Muscle of leg (tissue), 16 donors: ENCODE measurements at places on chromosomes 11 and 22. TPM values are rescaled to one million over a fixed set of nuclear protein-coding genes. Genes with fewer than 3 reads are reported as not detected.

DNA sequence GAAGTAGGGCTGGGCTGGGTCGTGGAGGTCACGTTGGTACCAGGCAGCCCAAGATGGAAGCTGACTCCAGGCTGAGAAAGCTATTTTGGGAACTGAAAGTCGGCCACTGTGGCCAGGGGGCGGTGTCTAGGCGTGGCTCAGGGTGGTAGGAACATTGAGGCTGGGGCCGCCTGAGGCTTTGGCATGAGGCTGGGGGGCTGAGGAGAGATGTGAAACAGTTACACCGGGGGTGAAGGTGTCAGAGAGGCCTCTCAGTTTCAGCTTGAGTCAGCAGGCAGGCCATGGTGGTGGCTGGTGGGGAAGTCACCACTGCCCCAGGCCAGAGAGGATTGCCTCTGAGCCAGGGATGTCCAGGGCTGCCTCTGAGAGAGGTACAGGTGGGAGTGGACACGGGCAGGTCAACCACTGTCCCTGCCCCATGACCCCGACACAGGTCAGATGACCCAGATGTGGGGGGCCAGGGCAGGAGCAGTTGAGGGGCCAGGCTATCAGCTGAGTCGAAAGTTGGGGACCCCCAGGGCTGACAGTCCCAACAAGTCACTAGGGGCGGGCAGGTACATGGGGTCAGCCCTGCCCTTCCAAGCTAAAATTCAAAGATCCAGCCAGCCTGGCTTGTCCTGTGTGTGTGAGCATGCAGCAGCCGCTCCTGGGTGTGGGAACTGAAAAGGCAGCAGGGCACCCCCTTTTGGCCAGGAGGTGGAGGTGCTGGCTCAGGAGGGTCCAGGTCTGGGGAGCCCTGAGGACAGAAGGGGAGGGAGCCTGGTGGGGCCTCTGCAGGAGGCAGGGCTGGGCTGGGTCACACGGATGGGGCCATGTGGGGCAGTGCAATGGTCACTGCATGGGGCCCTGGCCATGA lies 7.2 kb downstream of the KCNK7 start:
- peak; percentile 73 for DNase-seq
- H3K4me1 ChIP-seq = peaks cover 93% of the 10 kb centered on the region
- no peak overlapping the region for H3K4me3 ChIP-seq
- peak overlapping the region; percentile 81 for H3K27ac ChIP-seq
- peaks cover 4% of the 10 kb centered on the region for H3K27me3 ChIP-seq

Gene PIM3
- polyA plus RNA-seq = 17.1 TPM

Gene FGF3
- polyA plus RNA-seq = not detected

GRCh38 chr11:12507391-12507790 lies 130.0 kb downstream of the PARVA start:
- DNase-seq = no peak
- H3K4me3 ChIP-seq = no peak overlapping the region
- no peaks in the 10 kb centered on the region for H3K27me3 ChIP-seq
- peaks cover 21% of the 10 kb centered on the region for H3K4me1 ChIP-seq
- H3K27ac ChIP-seq = peak overlapping the region; percentile 95

Gene SLC43A3
- polyA plus RNA-seq = 32.5 TPM

GRCh38 chr11:121352251-121352891 lies 59.8 kb downstream of the SC5D start:
- no peaks in the 10 kb centered on the region for H3K27me3 ChIP-seq
- peak overlapping the region; percentile 49 for H3K27ac ChIP-seq
- peaks cover 45% of the 10 kb centered on the region for H3K4me1 ChIP-seq
- no peak overlapping the region for H3K4me3 ChIP-seq

Gene APOA4
- polyA plus RNA-seq = 0.57 TPM

DNA sequence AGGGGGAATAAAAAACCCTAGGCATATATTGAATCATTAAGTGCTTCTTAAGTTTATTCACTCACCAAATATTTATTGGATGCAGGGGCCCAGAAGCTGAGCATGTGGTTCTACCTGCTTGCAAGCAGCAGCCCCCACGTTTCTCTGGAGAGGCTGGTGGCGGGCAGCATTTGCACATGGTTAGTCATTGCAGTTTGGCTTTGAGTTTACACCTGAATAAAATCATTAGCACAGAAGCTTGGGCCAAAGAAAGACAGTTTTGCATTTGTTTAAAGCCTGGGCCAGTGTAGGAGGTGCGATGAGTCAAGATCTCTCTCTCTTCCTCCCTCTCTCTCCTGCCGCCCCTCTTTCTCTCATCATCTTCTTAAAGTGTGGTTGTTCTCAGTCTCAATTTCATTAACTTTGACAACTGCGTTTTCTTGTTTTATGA lies 72.6 kb downstream of the C22orf31 start:
- no peak overlapping the region for H3K27ac ChIP-seq
- no peaks in the 10 kb centered on the region for H3K27me3 ChIP-seq
- peaks cover 27% of the 10 kb centered on the region for H3K4me1 ChIP-seq
- DNase-seq = no peak
- peaks cover 24% of the 10 kb centered on the region for H3K36me3 ChIP-seq

Gene SERPING1
- polyA plus RNA-seq = 85.0 TPM

- peaks cover 26% of the 10 kb centered on the region for H3K4me1 ChIP-seq
- H3K36me3 ChIP-seq = no peaks in the 10 kb centered on the region
- no peak overlapping the region for H3K27ac ChIP-seq
- no peak for DNase-seq
These were observed 2.4 kb downstream of the LRRC10B start for GRCh38 chr11:61510974-61511373.
